ENCODE measurements at places on chromosomes 5 and 9. TPM values are rescaled to one million over a fixed set of nuclear protein-coding genes. Genes with fewer than 3 reads are reported as not detected.

Gene PIP5KL1
- total RNA-seq, result 4.2 TPM

Gene FUT7
- not detected for total RNA-seq

Gene C9orf40
- 5.1 TPM for total RNA-seq

Gene DAB2
- total RNA-seq, result 12.6 TPM

Gene TMC1
- total RNA-seq, result not detected

Gene TLE4
- 17.2 TPM for total RNA-seq

Gene PROB1
- total RNA-seq, result 3.6 TPM

Gene SPINK13
- total RNA-seq, result not detected

Gene LMBRD2
- 6.7 TPM for total RNA-seq

Gene CDO1
- total RNA-seq, result 11.7 TPM

Gene GMCL2
- total RNA-seq, result not detected

Gene IRX4
- total RNA-seq, result 0.92 TPM

Gene CFAP157
- not detected for total RNA-seq

Gene PCDH12
- not detected for total RNA-seq

Gene PKD2L2
- not detected for total RNA-seq

Gene FAM221B
- not detected for total RNA-seq

Gene SLC25A2
- total RNA-seq, result not detected

Gene SEMA5A
- 4.0 TPM for total RNA-seq

Gene IL9
- not detected for total RNA-seq

Measured in kidney epithelial cell (primary cell).